Activated CD4-positive, CD25-positive, alpha-beta regulatory T cell (primary cell): ENCODE measurements at places on chromosomes 16 and 17.
A peak's percentile ranks its signal among the peaks of the same experiment; 100 is the strongest.

DNA sequence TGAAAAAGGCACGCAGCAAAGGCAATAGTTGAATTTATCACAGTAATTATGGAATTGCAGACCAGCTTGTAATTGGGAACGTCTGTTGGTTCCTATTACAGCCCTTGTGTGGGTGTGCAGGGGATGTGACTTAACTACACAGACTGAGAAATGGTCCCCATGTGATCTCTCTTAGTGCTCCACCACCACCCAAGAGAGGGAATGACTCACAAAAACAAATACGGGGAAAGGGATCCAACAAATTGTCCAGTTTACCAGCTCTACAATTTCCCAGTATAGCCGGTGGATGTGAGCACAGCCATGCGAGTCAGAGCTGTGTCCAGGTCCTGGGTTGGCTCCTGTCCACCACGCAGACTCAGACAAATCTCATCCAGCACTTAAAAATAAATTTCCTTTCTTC, 337.9 kb downstream of the GRIN2A start:
- no peak for DNase-seq

DNA sequence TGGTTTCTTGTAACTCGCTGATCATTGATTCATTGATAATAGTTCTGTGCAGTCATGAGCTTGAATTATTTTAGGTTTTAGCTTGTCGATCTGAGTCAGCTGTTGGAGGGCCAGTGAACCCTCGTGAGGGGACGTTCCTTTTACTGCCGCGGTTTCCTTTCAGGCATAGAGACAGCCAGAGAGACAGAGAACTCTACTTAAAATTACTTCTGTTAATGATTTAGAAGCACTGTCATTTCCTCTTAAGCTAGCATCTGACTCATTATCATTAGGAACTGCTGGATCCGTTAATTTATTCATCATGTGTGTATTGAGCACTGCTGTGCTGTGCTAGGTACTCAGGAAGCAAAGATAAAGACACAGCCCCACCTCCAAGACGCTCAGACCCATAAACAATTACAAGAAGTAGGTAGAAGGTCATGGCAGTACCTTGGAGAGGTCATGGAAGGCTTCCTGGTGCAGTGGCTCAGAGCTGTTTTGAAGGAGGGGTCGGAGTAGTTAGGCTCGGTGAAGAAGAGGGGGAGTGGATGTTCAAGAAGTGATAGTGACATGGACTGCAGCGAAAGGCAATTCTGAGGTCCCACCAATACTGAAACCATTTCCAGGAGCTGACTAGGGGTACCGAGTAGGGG, 3.3 kb downstream of the PGS1 start:
- DNase-seq: peak; percentile 33

DNA sequence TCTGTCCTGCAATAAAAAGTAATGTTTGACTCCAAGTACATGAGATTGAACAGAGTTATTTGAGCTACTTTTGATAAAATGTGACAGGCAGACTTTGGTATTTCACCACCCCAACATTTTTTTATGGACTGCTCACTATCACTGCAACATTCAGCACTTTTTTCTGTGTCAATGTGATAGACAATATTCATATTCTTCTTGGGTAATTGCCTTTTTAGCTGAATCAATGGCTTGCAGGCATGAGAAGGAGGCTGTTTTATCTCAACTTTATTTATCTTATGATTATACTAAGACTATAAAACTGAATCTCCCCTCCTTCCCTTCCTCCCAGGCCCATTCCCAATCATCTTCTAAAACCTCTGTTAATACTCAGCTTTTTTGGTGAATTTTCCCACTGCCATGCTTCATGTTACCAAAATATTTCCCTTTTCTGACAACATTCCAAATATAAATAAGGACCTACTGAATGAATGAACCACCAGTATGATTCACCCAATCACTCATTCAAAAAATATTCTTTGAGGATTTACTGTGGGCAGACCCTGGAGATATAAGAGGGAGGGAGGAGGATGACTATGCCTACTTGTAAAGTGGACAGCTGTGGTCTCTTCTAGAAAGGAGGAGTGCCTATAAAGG, 67.6 kb downstream of the CDH13 start:
- no peak for DNase-seq

- no peak for DNase-seq
These were observed 287.3 kb upstream of the FOXF1 start for GRCh38 chr16:86222965-86223551.

DNA sequence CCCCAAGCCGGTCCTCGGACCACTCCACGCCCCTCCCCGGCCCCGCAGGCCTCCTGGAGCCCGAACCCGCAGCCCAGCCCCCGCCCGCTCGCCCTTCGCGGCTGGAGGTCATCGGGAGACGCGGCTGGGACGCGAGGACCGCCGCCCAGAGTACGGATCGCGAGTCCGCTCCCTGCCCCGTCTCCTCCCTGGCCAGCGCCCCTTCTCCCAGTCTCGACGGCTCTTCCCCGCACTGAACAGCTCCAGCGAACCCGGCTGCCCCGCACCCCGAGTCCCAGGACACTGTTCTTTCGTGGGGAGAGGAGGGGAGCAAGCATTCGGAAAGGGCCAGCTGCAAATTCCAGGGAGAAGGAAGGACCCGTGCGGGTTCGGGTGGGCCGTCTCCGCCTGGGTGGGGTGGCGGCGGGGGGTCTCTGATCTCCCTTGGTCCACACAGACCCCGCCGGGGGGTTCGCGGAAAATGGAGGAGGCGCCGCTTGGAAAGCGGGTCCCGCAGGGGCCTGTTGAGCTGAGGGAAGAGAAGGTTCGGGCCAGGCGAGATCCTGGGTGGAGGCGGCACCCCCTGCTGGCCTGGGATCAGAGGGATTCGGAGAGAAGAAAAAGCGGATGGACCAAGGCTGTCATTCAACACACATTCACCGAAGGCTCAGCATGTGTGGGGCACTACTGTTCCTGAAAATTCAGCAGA, 632 bp upstream of the RTN4RL1 start:
- DNase-seq: no peak

GRCh38 chr16:57643910-57644309, 15.5 kb downstream of the ADGRG1 start:
- DNase-seq: no peak

GRCh38 chr17:44906763-44907728, 7.8 kb upstream of the EFTUD2 start:
- no peak for DNase-seq

GRCh38 chr17:19867079-19867328, 732 bp downstream of the ULK2 start:
- DNase-seq: no peak

GRCh38 chr17:58785097-58785496, 29.4 kb downstream of the PPM1E start:
- DNase-seq: no peak

DNA sequence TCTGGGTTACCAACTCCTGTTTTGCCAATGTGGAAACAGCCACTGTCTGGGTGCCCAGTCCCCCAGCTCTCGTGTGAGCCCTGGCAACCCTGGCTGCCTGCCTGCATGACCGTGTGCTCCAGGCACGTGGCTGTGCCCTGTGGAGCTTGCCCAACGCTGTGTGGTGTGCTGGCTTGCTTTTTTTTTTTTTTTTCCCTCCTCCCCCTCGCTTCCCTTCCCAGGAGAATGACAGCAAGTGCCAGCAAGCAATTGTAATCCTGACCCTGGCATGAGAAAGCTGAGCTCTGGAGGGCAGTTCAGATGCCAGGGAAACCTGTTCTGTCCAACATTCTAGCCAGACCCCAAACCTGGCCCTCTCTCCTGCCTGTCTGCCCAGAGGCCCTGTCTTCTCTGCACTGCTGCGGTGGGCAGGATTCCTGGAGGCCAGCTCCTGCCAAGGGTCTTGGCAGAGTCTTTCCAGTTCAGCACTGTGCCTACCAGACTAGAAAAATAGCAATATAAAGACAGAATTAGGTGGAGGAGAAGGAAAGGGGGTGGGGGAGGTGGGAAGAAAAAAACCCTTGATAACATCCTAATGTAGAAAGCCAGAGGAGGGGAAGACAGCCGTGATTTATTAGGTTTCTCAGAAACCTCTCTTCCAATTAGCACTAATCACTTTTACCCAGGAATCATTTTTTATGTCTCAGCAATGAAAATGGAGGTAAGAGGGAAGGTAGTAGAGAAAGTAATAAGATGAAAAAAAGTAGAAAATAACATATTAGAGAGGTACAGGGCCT, 9.0 kb downstream of the HLF start:
- DNase-seq: no peak

DNA sequence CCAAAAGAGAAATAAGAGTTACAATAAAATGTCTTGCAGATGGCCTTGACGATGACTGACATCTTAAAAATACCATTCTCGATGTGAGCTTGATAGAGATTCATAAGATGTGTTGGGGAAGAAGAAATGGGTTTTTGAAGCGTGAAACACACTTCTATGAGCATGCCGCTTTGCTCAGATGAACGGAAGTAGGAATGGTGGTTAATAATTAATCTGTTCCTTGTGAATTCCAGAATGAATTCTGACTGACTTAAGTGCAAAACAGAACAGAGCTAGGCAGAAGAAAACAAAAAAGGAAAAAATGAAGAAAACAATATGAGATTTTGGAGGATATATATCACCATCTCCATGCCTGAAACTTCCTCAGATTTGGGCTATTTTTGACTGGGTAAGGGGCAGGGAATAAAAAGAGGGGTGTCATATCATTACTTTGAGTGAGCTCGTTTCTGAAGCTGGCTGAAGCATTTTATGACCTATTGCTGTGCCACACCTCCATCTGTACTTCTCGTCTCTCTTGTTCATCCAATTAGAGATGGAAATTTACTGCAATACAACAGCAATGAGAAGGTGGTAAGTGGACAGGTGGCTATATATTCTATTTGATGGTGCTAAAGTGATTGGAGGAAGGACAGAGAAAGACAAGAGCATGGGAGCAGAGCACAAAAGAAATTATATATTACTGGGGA, 1152.0 kb upstream of the CDH8 start:
- DNase-seq: no peak

DNA sequence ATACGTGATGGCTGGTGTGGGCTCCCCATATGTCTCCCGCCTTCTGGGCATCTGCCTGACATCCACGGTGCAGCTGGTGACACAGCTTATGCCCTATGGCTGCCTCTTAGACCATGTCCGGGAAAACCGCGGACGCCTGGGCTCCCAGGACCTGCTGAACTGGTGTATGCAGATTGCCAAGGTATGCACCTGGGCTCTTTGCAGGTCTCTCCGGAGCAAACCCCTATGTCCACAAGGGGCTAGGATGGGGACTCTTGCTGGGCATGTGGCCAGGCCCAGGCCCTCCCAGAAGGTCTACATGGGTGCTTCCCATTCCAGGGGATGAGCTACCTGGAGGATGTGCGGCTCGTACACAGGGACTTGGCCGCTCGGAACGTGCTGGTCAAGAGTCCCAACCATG, 5.6 kb downstream of the MIEN1 start:
- no peak for DNase-seq

DNA sequence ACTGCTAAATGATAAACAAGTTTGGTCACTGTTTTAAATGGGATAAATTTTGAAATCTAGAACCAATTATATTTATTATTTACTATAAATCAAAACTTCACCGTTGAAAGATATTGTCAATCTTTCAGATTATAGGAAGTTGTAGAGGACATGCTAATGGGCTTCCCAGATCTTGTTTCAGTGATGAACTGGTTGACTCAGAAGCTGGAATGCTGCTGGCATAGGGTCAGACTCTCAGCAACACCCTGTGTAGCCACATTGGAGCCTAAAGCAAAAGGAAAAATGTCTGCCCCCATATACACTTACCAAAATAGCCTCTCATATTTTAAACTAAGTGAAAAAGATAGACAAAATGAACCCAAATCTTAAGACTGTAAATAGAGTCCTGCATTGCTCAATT, 916.9 kb upstream of the SOX9 start:
- DNase-seq: no peak

- DNase-seq: no peak
These were observed 415.9 kb downstream of the RBFOX1 start for GRCh38 chr16:7748522-7748921.

DNA sequence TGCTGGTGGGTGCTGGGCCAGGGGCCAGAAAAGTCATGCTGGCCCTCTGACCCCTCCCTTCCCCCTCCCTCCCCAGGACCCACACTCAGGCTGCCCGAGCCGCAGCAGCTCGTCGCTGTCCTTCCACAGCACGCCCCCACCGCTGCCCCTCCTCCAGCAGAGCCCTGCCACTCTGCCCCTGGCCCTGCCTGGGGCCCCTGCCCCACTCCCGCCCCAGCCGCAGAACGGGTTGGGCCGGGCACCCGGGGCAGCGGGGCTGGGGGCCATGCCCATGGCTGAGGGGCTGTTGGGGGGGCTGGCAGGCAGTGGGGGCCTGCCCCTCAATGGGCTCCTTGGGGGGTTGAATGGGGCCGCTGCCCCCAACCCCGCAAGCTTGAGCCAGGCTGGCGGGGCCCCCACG, 8.3 kb upstream of the CISD3 start:
- no peak for DNase-seq

GRCh38 chr16:3612510-3613466, 1.4 kb upstream of the SLX4 start:
- DNase-seq: no peak

DNA sequence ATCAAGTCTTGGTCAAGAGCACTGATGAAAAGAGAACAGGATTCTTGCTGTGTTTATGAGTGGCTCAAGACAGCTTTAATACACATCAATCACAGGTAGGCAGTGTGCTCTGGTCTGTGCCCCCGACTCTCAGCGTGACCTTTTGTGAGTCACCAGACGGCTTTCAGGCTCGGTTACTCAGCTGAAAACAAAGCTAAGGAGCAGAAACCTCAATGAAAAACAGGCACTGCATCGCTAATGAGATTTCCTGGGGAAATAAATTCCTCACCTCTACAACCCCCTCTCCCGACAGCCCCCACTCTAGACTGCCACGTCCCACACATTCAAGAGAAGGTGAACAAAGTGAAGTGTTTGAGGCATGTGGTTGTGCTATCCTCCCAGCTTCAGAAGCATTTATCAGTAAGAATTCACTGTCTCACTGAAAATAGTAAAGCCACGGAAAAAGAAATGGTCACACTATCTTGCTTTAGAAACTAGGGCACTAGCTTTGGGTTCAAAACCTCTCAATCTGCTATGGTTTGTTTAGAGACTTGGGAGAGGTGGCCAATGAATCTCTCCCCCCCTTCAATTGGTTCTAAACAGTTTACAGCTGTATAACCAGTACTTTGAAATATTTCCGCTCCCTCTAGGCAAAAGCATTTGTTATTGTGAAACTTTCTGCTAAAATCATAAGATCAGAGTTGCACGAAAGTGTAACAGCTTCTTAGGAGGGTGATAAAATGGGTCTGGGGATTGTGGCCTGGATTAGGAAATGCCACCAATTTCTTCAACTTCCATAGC, 199.5 kb upstream of the PMFBP1 start:
- DNase-seq: no peak

GRCh38 chr16:64017796-64018195, 1104.1 kb downstream of the CDH11 start:
- no peak for DNase-seq
